Mesendoderm (in vitro differentiated cells): ENCODE measurements at places on chromosomes 4 and X.
A peak's percentile ranks its signal among the peaks of the same experiment; 100 is the strongest.

GRCh38 chrX:46588263-46588662 is 14.7 kb downstream of the CHST7 start:
- DNase-seq, result peak; percentile 52

GRCh38 chr4:127149086-127149485 is 483.7 kb upstream of the INTU start:
- DNase-seq, result no peak

DNA sequence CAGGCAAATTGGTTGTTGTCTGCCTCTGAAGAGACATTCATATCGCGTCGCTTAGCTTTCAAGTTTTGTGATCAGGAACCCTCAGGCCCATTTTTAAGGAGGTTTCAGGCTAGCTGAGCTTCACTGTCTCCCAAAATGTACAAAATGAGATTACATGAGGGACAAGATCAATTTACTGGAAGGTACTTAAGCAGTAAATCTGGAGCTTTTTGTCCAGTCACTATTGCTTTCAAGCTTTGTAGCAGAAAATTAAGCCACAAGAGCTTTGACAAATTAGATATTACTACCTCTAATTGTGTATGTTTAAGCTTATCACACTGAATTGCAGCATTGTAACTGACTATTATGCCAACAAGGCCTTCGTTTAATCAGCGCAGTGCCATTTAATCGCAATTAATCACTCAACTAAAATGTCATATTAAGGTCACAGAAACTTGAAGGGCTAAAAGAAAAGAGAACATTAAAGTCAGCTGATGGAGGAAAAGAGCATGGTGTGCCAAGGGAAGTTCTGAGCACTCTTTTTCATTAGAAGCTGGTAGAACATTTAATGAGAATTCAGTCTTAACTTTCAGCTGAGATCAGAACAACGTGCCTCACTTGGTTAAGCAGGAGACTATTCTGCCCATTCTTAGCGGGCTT is 353.0 kb downstream of the FBXO8 start:
- no peak for DNase-seq

GRCh38 chr4:124070688-124071484 is 641.6 kb downstream of the ANKRD50 start:
- DNase-seq, result no peak

DNA sequence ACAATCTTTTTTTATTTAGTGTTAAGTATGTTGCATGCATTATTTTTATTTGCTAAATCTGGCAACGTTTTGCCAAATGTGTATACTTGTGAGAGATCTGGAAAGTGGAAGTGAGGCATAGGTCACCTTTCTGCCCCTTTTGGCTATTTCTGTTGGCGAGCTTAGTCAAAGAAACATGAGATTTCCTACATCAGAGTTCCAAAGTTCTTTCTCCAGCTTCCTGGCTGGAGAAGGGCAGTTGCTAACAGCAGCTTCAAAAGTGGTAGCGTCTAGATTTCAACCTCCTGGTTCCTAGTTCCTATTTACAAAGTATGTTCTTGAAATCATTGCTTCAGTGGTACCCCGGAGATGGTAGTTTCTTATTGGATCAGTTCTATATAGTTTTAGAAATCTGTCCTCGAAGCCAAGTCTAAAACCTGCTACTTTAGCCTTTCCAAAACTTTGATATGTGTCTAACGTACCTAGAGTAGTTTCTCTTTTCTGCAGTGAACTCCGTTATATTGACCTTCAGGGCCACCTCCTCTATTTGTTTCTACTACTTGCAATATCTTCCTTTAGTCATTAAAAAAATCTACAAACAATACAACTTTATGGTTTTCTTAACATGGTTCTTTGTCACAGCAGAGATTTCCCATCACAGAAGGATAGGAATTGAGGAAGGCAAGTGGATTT is 455.8 kb upstream of the FTHL17 start:
- DNase-seq, result no peak

DNA sequence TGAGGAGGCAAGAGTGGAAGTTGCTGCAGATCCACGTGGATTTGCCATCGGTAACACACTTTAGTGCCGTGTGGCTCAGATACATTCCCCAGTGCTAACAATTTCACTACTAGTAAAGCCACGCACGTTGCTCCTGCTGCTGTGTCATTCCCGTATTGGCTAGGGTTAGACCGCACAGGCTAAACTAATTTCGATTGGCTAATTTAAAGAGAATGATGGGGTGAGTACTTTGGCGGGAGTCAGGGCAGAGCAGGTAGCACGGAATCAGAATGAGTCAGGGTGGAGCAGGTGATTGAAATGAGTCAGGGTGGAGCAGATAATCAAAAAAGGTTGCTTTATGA is 1337.5 kb downstream of the FSTL5 start:
- DNase-seq, result no peak

DNA sequence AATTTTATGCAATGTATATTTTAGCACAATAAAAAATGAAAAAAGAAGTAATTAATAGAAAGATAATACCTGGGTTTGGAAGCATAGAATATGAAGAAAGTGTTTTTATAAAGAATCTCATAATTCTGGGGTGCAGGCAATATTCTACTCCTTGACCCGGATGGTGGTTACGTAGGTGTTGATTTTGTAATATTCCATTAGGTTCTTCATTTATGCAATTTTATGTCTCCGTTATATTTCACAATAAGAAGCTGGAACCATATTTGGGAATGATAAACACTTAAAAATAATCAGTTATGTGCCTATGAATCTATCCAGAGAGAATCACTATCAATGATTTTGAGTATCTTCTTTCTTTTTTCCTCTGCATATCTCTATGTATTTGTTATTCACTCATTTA is 38.5 kb downstream of the CHRNA9 start:
- no peak for DNase-seq

DNA sequence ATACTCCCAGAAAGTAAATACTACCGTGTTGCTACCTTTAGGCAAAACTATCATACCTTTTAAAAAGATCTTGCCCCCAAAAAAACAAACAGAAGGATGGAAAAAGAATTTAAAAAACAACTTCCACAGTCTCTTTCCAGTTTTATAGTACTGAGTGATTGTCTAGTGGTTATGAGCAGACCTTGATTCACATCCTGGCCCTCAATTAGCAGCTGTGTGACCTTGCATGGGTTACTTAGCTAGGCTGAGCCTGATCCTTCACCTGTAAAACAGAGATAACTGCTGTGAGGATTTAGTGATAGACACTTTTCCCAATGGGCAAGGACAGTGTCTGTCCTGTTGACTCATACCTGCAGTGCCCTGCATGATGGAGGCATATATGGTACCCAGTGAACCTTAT is 49.0 kb downstream of the SMAD1 start:
- no peak for DNase-seq

GRCh38 chr4:185837415-185838103 is 25.6 kb upstream of the SORBS2 start:
- DNase-seq, result no peak

DNA sequence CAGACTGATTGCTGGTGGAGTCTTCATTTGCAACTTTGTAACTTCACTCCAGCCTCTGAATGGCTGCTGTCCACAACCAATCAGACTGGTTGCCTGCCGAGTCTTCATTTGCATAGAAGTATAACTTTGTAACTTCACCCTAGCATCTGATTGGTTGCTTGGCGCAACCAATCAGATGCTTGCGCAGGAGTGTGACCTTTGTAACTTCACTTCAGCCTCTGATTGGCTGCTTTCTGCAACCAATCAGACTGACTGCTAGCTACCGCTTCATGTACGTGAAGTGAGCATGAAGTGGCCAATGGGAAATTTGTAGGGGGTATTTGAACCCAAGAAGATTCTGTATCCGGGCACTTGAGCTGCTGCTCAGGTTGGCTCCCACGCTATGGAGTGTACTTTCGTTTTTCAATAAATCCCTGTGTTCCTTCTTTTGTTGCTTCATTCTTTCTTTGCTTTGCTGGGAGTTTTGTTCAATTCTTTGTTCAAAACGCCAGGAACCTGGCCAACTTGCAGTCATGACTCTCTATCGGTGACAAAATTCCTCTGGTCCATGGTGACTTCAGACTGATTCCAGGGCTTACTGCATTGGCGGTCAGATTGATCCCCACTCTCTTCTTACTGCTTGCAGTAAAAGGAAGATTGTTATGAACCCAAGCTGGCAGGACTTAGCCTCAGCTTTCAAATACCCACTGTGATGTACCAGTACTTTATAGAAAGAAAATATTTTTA is 46.4 kb upstream of the FGG start:
- DNase-seq, result no peak

- no peak for DNase-seq
Observed at GRCh38 chr4:87078987-87079486, 141.4 kb downstream of the KLHL8 start.

DNA sequence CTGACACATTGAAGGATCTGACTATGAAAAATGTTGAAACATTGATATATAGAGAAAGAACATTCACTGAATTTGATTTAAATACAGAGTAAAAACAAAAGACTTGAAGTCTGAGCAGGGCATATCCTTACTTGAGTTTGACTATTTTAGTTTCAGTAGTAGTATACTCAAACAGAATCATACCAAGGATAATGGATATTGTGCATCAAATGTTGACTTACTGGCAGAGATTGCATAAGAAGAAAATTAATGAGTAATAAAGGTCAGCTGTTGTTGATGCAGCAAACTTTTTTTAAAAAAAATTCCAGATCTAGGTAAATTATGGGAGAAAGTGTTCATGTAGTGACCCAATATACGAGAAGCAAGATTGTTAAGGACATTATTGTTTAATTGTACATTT is 94.5 kb upstream of the APOOL start:
- DNase-seq, result no peak

GRCh38 chr4:151930372-151930771 is 169.6 kb upstream of the GATB start:
- DNase-seq, result no peak

- no peak for DNase-seq
Observed at GRCh38 chr4:107196312-107196711, 160.2 kb upstream of the DKK2 start.

- peak; percentile 42 for DNase-seq
Observed at GRCh38 chrX:120514236-120514635, 45.1 kb upstream of the LAMP2 start.

DNA sequence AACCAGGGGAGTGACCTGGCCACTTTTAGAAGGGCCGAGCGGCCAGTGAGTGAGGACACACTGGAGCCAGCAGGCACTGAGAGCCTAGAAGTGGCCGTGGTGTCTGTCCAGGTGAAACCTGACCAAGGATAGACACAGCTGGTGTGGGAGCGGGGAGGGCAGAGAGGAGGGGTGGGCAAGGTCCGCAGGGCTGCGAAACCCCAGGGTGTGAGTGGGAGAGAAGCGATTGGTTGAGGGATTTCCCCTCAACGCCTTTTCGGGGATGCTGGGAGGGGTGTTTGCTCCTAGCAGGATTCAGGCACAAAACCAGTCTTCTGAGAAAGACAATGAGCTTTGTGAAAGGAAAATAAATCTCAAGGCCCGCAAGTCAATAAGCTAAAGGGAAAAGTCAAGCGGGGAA is 33.2 kb upstream of the ARSD start:
- no peak for DNase-seq

- peak; percentile 40 for DNase-seq
Observed at GRCh38 chrX:110746014-110746413, 49.6 kb downstream of the CHRDL1 start.

- DNase-seq, result no peak
Observed at GRCh38 chr4:70619288-70619687, 9.3 kb upstream of the ENAM start.

DNA sequence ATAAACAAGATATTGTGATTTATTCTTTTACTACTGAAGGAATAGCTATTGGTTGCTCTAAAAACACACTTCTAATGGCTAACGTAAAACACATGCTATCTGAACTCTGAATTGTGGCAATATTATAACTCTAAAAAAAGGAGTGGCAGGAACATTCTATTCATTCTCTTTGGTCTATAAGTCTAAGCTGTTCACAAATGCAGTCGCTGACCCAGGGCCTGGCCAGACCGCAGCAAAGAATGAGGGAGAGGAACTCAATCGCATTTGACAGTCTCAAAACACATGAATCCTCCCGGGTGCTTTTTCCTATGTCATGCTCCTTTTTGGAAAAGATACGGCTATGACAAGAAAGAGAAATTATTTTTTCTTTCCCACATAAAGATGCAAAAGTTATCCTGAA is 651.6 kb upstream of the PITX2 start:
- DNase-seq, result no peak

GRCh38 chrX:74448669-74449068 is 27.4 kb downstream of the SLC16A2 start:
- no peak for DNase-seq

DNA sequence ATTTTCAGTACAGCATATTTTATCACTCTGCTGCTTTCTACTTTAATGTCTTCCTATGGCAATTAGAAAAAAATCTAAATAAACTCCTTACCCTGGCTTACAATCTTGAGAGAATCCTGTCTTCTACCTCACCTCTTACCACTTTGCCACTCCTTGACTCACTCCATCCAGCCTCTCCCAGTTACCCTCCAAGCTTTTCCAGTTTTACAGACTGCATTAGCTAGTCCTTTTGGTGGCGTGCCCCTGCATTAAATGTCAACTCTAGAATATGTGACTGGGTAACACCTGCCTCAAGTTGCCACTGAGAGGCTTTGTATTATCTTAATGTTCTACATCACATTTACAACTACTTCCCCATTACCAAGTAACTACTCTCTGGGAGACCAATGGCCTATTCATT is 7.5 kb upstream of the CDKL2 start:
- DNase-seq, result no peak

DNA sequence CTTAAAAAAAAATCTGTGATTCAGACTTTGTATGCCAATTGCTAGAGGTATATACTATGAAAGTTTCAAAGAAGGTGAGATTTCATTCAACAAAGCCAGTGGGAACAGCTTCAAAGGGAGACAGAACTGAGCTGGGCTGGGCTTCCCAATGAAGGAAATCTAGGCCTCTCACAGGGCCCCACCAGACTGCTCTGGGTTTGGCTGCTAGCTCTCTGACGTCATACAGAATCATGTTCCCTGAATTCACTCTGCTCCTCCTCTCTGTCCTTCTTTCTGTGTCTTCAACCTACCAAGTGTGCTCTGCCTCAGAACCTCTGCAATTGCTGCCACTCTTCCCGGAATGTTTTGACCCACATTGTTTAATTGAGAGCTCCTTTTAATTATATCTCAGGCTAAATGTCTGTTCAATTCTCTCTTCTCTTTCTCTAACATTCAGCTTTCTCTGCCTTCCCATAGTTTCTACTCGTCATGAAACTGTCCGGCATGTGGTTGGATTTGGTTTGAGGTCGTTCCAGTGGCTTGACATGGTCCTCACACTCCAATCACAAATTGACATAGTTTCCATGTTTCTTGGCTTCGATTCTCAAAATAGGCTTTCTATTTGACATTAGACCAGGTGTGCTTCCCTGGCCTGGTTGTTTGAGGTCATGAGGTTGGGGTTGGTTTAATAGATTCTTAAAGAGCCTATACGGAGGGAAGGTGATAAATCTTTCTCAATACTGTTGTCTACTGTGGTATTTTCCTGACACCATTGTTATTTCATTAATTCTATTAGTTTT is 282.1 kb upstream of the EMCN start:
- peak; percentile 8 for DNase-seq

- no peak for DNase-seq
Observed at GRCh38 chr4:102338405-102338804, 6.9 kb downstream of the SLC39A8 start.

GRCh38 chr4:52408032-52408431 is 251.1 kb downstream of the USP46 start:
- DNase-seq, result no peak

- DNase-seq, result peak; percentile 58
Observed at GRCh38 chr4:81946996-81947395, 426.8 kb downstream of the HNRNPD start.
